ENCODE measurements at places on chromosomes 11 and 22. TPM values are rescaled to one million over a fixed set of nuclear protein-coding genes. Genes with fewer than 3 reads are reported as not detected.

The OR4S2 gene
- not detected for total RNA-seq

The SERHL2 gene
- 0.66 TPM for total RNA-seq

The MMP11 gene
- total RNA-seq: 0.49 TPM

The SYCE3 gene
- total RNA-seq: not detected

The SLC22A9 gene
- total RNA-seq: not detected

The C22orf31 gene
- not detected for total RNA-seq

The RHOG gene
- 155 TPM for total RNA-seq

The PLA2G3 gene
- not detected for total RNA-seq

The DDI1 gene
- total RNA-seq: not detected

The AGBL2 gene
- total RNA-seq: 5.2 TPM
